ENCODE measurements at places on chromosomes 2 and 18. TPM values are rescaled to one million over a fixed set of nuclear protein-coding genes. Genes with fewer than 3 reads are reported as not detected.
A peak's percentile ranks its signal among the peaks of the same experiment; 100 is the strongest.

DNA sequence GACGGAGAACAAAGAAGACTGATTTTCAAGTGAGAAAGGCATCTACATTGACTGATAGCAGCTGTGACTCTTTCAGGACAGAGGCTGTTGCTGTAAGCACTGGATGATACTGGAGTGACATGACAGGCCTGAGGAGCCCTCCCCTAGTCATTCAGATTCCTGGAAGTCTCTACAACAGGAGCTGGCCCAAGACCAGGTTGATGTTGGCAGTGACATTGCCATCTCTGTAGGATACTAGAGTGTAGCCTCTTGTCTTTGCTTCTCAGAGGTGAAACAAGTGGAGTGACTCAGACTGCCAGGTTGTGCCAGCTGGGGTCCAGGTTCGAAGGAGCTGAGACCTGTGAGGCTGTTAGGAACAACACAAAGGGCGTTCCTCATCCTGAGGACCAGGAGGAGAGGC lies 44.7 kb upstream of the SH3RF3 start:
- no peaks in the 10 kb centered on the region for H3K27me3 ChIP-seq
- H3K27ac ChIP-seq: no peak overlapping the region
- DNase-seq: no peak
- H3K4me1 ChIP-seq: peaks cover 19% of the 10 kb centered on the region
- no peaks in the 10 kb centered on the region for H3K36me3 ChIP-seq

DNA sequence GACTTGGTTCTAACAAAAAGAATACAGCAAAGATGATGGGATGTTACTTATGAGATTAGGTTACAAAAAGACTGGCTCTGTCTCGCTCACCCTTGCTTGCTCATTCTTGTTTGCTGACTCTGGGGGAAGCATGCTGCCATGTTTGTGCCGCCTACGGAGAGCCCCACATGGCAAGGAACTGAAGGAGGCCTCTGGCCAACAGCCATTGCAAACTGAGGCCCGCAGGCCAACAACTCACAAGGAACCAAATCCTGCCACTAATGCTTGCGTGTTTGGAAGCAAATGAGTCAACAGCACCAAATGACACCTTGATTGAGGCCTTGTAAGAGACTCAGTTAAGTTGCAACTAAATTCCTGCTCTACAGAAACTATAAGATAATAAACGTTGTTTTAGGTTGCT lies 297.6 kb upstream of the STON1 start:
- DNase-seq: no peak
- H3K36me3 ChIP-seq: no peaks in the 10 kb centered on the region
- no peak overlapping the region for H3K27ac ChIP-seq
- no peaks in the 10 kb centered on the region for H3K27me3 ChIP-seq

The SIX3 gene
- not detected for total RNA-seq

The IL18R1 gene
- total RNA-seq: 1.9 TPM

The GCG gene
- total RNA-seq: not detected

The MYO5B gene
- total RNA-seq: not detected

DNA sequence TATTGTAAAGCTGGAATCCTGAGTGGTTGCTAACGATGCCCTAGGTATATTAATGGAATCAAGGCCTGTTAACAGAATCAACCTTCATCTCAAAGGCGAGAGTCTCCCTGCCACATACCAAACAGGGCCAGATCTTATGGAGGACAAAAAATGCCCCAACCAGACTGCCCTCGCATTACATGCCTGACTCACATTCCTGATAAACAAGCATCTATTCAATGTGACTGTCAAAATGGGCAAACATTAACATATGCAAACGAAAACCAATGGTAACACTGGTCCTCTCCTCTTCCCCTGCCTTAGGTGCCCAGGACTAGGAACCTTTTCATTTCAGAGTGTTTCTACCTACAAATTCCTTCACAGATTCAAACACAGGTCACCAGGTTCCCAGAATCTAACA lies 83.4 kb downstream of the COL6A3 start:
- no peak overlapping the region for H3K27ac ChIP-seq
- H3K36me3 ChIP-seq: peaks cover 12% of the 10 kb centered on the region
- no peaks in the 10 kb centered on the region for H3K4me1 ChIP-seq
- no peak overlapping the region for H3K4me3 ChIP-seq
- H3K27me3 ChIP-seq: no peaks in the 10 kb centered on the region

- no peak overlapping the region for H3K27ac ChIP-seq
- H3K27me3 ChIP-seq: no peaks in the 10 kb centered on the region
- peaks cover 2% of the 10 kb centered on the region for H3K36me3 ChIP-seq
- peaks cover 54% of the 10 kb centered on the region for H3K4me1 ChIP-seq
These were observed 529 bp downstream of the SEMA4C start for GRCh38 chr2:96869281-96869821.

The GTF3C2 gene
- total RNA-seq: 105 TPM

DNA sequence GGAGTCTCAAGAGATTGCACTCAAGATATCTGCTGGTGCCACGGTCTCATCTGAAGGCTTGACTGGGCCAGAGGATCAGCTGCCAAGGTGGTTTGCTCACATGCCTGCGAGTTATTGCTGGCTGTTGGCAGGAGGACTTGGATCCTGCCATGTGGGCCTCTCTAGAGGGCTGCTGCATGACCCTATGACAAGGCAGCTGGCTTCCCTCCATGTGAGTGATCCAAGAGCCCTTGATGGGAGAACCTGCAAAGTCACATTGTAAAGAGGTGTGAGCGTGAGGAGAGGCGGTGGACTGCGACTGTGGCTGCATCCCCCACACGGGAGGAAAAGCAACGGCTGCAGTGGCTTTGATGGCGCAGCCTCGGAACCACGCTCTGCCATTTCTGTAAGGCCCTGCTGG lies 4.0 kb upstream of the ALLC start:
- no peaks in the 10 kb centered on the region for H3K36me3 ChIP-seq
- H3K4me1 ChIP-seq: peaks cover 6% of the 10 kb centered on the region
- no peak overlapping the region for H3K4me3 ChIP-seq
- no peak overlapping the region for H3K27ac ChIP-seq
- no peak for DNase-seq

DNA sequence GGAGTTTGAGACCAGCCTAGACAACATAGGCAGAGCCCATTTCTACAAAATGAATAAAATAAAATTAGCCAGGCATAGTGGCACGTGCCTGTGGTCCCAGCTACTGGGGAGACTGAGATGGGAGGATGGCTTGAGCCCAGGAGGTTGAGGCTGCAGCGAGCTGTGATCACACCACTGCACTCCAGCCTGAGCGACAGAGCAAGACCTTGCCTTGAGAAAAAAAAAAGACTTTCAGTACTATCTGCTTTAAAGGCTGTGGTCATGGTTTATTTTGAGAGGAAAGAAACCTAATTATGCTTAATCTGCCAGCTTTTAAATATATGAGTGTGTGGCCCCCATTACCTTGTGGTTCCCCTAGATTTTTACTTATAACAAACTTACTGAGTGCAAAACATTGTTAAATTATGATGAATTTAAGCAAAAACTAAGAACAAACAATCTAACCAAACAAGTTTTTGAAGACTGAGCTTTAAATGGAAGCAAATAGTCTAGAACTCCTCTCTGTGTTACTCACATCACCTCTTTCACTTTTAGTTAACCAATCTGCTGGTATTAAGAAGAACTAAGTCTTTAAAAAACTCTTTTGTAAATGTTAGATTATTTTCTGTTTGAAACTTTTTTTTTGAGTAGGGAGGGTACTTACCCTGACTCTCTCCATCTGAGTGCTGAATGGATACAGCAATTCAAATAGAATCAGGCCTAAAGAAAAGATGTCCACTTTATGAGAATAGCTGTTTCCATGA lies 65.4 kb downstream of the EIF2AK3 start:
- H3K27me3 ChIP-seq: no peaks in the 10 kb centered on the region
- DNase-seq: no peak
- H3K4me3 ChIP-seq: no peak overlapping the region
- H3K4me1 ChIP-seq: no peaks in the 10 kb centered on the region

- no peak for DNase-seq
- peaks cover 3% of the 10 kb centered on the region for H3K4me1 ChIP-seq
- H3K27ac ChIP-seq: no peak overlapping the region
- no peak overlapping the region for H3K4me3 ChIP-seq
These were observed 65.8 kb upstream of the EML6 start for GRCh38 chr2:54657664-54658083.

DNA sequence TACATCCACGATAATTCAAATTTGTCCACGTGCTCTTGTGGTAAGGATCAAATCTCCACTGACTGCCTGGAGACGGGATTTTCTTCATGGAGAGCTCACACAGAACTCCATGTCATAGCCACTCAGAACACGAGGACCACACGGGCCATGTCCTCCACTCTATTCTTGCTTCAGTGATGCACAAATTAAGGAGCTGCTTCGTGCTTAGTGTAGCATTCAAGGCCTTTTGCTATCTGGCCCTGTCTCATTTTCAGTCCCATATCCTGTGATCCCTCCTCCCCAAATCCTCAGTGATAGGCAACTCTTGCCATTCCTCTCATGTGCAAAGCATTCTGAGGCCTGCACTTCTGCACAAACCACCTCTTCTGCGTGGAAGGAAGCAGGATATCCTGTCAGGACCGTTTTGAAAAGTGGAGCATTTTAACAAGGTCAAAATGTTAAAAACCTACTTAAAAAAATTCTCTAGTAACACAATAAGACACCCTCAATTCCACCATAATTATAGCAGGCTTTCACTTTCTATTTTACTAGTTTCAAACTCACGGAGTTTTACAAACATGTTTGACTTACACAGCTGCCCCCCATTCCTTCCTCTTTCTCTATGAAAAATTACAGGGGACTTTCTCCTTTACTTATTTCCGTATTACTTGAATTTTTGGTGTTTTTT lies 35.2 kb downstream of the ST3GAL5 start:
- peaks cover 33% of the 10 kb centered on the region for H3K4me1 ChIP-seq
- no peaks in the 10 kb centered on the region for H3K27me3 ChIP-seq
- peak overlapping the region; percentile 87 for H3K4me3 ChIP-seq
- H3K27ac ChIP-seq: peak overlapping the region; percentile 100
- peaks cover 45% of the 10 kb centered on the region for H3K36me3 ChIP-seq
- no peak for DNase-seq

The TNFAIP6 gene
- not detected for total RNA-seq

GRCh38 chr2:84801811-84802210 lies 79.1 kb downstream of the TRABD2A start:
- peaks cover 37% of the 10 kb centered on the region for H3K4me1 ChIP-seq
- no peak overlapping the region for H3K27ac ChIP-seq
- H3K4me3 ChIP-seq: no peak overlapping the region
- DNase-seq: no peak
- no peaks in the 10 kb centered on the region for H3K27me3 ChIP-seq

The RESP18 gene
- not detected for total RNA-seq

The OSR1 gene
- total RNA-seq: not detected

The NEU2 gene
- total RNA-seq: not detected

The TFCP2L1 gene
- total RNA-seq: not detected

The ORC4 gene
- 66.2 TPM for total RNA-seq

The DNAJB2 gene
- total RNA-seq: 102 TPM

The TANC1 gene
- 0.13 TPM for total RNA-seq

GRCh38 chr2:217429981-217430500 lies 570.2 kb upstream of the TNP1 start:
- no peak overlapping the region for H3K27ac ChIP-seq
- no peak for DNase-seq
- H3K4me3 ChIP-seq: no peak overlapping the region
- H3K36me3 ChIP-seq: peaks cover 33% of the 10 kb centered on the region
- H3K27me3 ChIP-seq: no peaks in the 10 kb centered on the region

The USP37 gene
- 25.2 TPM for total RNA-seq

The SPC25 gene
- total RNA-seq: not detected

- H3K36me3 ChIP-seq: no peaks in the 10 kb centered on the region
- no peak overlapping the region for H3K27ac ChIP-seq
- no peaks in the 10 kb centered on the region for H3K4me1 ChIP-seq
- peaks cover 12% of the 10 kb centered on the region for H3K27me3 ChIP-seq
These were observed 155.7 kb downstream of the ALK start for GRCh38 chr2:29765721-29766120.

GRCh38 chr18:79373736-79374135 lies 22.0 kb upstream of the NFATC1 start:
- H3K4me1 ChIP-seq: peaks cover 5% of the 10 kb centered on the region
- H3K27ac ChIP-seq: peak overlapping the region; percentile 14
- no peaks in the 10 kb centered on the region for H3K36me3 ChIP-seq
- H3K27me3 ChIP-seq: no peaks in the 10 kb centered on the region
- no peak overlapping the region for H3K4me3 ChIP-seq

The DSG1 gene
- total RNA-seq: not detected

Data from naive thymus-derived CD8-positive, alpha-beta T cell (primary cell).